Activated CD4-positive, alpha-beta T cell treated with anti-CD3 and anti-CD28 coated beads for 4 hours (primary cell): ENCODE measurements at places on chromosomes 11 and 22.

DNA sequence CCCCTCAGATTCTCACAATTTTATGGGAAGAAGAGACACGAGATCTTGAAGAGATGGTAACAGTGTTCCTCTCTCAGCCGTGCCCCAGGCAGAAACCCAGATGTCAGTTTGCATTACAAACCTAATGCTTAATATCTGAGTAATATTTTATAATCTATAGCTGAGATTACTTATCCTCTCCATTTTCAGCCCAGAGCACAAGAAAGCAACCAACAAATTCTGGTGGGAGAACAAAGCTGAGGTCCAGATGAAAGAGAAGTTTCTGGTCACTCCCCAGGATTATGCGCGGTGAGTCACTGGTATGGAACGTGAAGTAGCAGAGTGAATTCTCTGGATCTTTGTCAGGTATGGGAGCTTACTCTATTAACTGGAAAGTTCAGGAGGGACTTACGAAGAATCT lies 884 bp downstream of the CENATAC start:
- DNase-seq: no peak

DNA sequence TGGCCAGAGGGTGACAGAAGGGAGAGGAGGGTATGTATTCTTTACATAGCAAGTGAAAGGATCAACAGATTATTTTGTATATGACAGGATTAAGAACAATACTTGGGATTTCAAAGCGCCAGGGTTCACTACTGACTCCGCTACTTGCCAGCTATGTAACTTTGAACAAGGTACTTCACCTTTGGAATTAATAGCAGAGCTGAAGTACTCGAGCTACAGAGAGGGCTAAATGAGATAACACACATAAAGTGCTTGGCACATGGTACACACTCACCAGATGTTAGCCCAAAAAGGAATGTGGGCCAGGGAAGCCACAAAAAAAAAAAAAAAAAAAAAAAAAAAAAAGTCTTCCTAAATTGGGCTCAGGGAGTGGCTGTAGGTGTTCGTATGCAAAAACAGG lies 408.4 kb downstream of the BUD13 start:
- no peak for DNase-seq

- DNase-seq: no peak
Measured at GRCh38 chr11:76835928-76836612, 24.6 kb upstream of the ACER3 start.

GRCh38 chr11:125330462-125331325 lies 165.4 kb downstream of the FEZ1 start:
- DNase-seq: no peak

DNA sequence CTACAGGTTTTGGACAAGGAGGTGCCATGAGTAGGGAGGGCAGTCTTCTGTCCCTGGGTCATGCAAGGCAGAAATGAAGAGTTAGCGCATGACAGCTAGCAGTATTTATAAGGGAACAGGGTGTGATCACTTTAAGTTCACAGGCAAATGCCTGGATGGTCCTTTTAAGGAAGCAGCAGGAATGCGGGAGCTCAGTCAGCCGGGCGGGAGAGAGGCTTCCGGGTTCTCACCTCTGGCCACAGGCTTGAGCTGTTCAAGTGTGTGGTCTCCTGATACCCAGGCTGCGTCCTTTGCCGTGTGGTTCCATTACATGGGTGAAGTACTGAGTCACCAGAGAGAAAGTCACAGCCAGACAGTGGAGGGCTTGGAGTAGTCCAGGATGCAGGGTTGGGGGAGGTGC lies 105.4 kb downstream of the BCR start:
- DNase-seq: no peak

DNA sequence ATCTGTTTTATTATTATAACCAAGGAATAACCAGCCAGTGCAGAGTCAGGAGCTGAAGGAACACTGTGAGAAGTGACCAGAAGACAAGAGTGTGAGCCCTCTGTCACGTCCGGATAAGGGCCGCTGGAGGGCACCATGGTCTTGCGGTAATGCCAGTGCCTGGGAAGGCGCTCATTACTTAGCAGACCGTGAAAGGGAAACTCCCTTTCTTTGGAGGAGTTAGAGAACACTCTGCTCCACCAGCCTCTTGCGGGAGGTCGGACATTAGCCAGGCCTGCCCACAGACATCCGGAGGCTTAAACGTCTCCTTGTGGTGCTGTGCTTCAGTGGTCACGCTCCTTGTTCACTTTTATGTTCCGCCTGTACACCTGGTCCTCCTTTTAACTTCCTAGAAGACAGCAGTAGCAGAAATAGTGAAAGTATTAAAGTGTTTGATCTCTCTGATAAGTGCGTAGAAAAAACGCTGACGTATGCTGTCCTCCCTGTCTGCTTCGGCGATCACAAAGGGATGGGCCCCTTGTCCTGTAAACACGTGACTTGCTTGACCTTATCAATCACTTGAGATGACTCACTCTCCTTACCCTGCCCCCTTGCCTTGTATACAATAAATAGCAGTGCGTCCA lies 120.6 kb upstream of the LMO1 start:
- DNase-seq: no peak

- DNase-seq: no peak
Measured at GRCh38 chr11:3196161-3197043, 22.2 kb downstream of the MRGPRG start.

GRCh38 chr11:132639403-132639802 lies 892.9 kb downstream of the OPCML start:
- no peak for DNase-seq

- no peak for DNase-seq
Measured at GRCh38 chr11:105537531-105537930, 72.3 kb upstream of the GRIA4 start.
